ENCODE measurements at places on chromosomes 11 and 22. TPM values are rescaled to one million over a fixed set of nuclear protein-coding genes. Genes with fewer than 3 reads are reported as not detected.

Gene PATE4
- not detected for total RNA-seq

Gene SMIM35
- 0.19 TPM for total RNA-seq

Gene GP1BB
- 65.1 TPM for total RNA-seq

- DNase-seq = no peak
These were observed 158.9 kb downstream of the CADM1 start for GRCh38 chr11:115345361-115345760.

Gene PARVG
- total RNA-seq = 14.1 TPM

GRCh38 chr11:125871391-125872137 lies 15.9 kb upstream of the HYLS1 start:
- DNase-seq = peak; percentile 69
